ENCODE measurements at places on chromosomes 3 and 15.
A peak's percentile ranks its signal among the peaks of the same experiment; 100 is the strongest.

GRCh38 chr15:68224108-68224507, 5.4 kb downstream of the CLN6 start:
- no peak for DNase-seq

DNA sequence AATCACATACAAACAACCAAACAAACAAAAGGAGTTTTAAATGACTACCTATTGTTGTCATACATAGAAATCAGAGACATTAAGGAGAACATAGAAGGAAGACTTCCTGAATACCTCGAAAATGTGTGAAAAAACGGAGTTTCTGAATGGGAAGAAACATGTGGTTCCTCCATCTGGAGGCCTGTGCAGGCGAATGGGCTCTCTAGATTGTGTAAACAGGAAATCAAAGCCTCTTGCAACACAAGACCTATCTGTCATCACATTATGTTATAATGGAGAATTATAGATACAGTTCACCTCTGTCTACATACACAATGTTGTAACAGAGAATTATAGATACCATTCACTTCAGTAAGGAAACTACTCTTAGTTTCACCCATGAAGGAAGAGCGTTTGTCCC, 44.1 kb downstream of the RUBCN start:
- no peak for DNase-seq

DNA sequence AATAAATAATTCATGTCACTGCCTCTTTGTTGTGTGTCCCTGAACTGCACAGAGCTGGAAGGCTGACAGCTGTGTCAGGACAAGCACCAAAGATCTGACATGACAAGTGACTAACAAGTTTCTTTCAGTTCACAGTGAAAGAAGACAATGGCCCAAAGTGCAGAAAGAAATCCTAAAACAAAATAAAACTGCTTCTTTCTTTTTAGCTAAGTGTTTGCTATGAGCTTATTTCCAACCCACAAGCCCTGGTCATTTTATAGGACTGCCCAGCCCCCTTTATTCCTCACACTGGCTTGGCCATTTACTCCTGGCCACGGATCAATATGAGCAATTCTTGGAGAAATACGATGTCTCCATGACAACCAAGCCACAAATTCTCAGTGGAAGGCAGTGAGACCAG, 238.5 kb downstream of the WDR72 start:
- no peak for DNase-seq

GRCh38 chr3:157103860-157104259, 56.1 kb downstream of the CCNL1 start:
- DNase-seq: no peak

GRCh38 chr3:56677286-56677685, 5.8 kb downstream of the TASOR start:
- DNase-seq: no peak

DNA sequence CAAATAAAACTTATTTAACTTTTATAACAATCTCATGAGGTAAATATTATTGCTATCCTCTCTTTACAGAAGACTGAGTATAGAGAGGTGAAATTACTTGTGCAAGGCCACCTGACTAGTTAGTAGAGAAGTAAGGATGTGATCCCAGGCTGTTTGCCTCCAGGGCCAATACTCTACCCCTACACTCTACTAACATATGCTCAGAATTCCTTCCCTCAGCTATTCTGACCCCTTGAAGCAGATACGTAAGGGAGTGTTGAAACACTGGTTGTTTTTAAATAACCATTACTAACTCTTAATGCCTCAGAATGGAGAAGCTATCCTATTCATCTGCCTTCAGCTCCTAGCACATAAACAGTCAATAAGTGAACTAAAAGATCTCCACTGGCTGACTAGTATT, 24.1 kb downstream of the CSTA start:
- no peak for DNase-seq

DNA sequence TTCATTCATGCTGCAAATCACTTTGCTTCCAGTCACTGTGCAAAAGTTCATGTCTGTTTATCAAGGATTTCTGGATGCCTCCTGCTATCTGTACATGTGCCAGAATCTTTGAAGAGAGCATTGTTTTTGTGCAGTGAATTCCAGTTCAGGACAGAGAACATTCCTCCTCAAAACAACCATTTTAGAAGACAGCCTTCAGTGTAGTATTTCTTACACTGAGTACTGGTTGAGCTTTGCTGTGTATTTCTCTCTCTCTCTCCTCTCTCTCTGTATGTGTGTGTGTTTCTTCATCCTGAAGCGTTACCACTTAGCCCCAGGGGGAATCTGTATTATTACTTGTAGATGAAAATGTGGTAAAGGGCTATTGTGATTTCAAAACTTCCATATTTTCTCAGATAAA, 123.8 kb upstream of the CHL1 start:
- DNase-seq: no peak

DNA sequence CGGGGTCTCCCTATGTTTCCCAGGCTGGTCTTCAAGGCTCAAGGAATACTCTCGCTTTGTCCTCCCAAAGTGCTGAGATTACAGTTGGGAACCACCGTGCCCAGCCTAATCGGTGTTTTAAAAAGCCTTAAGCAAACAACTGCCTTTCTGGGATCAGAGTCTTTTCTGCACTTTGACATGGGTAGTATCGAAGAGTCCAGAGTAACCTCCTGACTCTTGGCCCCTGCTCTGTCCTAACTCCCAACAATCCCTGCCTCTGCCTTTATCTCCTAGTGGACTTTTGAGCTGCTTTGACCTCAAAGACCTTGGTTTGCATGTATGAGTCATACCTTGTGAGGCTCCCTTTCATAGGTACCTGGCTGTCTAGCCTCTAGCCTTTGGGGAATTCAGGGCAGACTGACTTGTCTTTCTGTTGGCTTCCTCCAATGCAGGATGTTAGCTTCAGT, 21.0 kb upstream of the HACD2 start:
- DNase-seq: no peak

DNA sequence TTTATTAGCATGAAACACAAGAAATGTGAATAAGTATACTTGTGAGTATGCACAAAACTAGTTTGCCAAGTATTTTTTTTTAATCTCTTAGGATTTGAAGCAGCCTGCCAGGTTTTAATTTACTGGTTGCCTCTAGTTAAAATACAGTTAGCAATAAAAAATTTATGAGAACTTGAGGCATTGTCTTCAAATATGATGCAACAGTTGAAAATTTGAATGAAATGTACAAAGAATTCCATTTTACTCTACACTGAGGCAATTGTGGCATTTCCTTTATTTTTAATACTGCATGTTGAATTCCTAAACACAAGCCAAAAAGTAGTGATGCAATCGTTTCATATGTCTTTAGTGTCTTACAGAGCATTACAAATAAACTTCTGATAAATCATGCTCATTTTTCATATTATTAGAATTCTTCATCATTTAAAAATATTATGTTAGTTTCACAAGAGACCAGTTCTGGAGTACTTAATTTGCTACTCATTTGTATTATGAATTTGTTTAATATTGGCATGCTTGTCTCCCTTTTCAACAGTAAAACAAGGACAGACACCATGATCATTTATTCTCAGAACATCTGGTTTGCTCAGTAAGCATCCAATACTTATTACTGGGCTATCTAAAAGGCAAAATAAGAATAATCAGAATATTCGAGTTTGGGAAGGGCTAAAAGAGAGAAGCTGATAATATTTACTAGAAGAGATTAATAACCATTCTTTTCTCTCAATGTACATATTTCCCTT, 124.8 kb upstream of the PTX3 start:
- DNase-seq: no peak

DNA sequence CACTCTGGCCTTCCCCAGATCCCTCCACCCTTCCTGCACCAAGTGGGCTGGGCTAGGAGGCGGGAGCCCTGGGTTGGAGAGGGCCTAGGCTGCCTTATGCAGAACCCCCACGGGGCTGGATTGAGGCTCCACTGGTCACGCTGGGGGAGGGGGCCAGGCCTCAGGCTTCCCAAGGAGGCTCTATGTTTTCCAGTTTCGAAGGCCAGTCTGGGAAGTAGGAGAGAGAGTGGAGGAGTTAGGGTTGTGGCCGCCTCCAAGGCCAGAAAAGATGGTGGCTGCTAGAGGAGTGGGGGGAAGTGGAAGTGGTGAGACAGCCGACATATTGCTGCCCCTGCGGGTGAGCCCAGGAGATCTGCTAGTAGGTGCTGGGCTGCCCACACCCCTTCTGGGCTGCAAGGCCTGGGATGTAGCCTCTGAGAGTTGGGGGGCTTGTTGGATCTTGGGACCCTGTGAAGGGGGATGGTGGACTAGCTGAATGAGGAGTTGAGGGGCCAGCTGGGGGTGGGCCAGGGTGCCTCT, 1.2 kb downstream of the GNAI2 start:
- peak; percentile 35 for DNase-seq

DNA sequence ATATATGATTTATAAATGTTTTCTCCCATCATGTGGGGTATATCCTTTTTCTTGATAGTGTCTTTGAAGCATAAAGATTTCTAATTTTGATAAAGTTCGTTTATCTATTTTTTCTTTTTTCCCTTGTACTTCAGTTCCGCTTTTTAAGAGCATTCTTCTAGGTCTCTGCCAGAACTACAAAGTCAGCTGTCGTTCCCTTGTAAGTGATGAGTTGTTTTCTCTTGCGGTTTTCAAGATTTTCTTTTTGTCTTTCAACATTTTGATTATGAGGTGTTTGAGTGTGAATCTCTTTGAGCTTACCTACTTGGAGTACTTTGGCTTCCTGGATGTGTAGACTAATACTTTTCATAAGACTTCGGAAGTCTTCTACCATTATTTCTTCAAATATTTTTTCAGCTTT, 9.3 kb upstream of the PRICKLE2 start:
- DNase-seq: peak; percentile 18

GRCh38 chr3:152964911-152965609, 130.1 kb downstream of the P2RY1 start:
- no peak for DNase-seq

GRCh38 chr3:13689373-13690260, 140.7 kb downstream of the FBLN2 start:
- no peak for DNase-seq

DNA sequence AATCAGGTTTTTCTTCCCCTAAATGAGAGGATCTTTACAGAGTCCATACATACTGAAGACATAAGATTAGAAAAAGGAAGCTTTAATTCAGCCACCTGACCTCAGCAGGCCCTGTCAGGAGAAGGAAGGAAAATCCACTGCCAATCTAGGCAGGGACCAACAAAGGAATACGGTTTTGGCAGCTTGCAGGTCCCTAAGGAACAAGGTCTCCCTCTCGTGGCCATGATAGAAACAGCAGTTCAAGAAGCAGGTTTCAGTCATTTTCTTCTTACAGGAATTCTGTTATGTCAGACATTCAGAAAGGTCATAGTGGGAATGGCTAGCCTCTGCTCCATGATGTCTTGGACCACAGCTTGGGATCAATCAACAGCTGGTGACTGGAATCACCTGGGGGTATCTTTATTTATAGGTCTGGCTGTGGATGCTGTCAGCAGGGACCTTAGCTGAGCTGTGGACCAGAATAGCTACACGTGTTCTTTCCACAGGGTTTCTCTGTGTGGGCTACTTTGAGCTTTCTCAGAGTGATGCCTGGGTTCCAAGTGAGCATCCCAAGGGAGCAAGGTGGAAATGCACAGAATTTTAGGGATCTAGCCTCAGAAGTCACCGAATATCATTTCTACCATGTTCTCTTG, 9.4 kb upstream of the CMSS1 start:
- DNase-seq: peak; percentile 54

- DNase-seq: no peak
Observed at GRCh38 chr3:73626106-73626505, 1.4 kb upstream of the PDZRN3 start.

GRCh38 chr3:192422997-192423342, 304.4 kb downstream of the FGF12 start:
- no peak for DNase-seq

DNA sequence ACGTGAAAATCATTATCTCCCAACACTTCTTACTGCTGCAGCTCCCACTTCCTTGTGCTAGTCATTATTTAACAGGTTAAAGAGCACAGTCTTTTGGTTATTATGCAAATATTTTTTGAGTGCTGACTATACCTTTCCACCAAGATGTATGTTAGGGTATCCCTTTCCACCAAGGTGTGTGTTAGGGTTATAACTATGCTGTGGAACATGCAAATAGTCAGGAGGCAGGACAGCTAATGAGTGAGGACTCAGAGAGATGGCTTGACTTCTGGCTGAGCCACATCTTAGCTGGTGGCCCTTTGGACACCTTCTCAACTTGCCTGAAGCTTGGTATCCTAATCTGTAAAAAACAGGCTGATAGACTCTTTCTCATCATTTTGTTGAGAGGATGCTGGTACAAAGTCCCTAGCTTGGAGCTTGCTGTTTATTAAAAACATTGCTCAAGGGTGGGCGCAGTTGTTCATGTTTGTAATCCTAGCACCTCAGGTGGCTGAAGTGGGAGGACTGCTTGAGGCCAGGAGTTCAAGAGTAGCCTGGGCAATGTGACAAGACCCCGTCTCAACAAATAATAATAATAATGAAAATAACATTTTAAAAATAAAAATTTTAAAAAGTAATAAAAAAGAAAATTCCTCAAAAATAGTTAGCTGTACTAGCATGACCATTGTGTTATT, 160.5 kb upstream of the ADAMTS9 start:
- DNase-seq: no peak

DNA sequence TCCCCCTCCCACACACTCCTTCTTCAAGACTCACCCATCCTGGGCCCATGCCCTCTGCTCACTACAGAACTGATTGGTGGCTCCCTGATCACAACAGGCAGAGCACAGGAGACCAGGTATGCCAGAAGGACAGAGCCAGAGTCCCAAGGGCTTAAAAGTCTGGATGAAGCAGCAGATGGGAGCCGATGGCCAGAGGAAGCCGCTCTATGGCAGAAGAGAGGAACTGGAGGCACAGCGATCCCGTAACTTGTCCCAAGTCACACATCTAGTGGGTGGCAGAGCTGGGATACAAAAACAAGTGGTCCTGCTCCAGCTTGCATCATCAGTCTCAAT, 20.7 kb downstream of the ITGA11 start:
- DNase-seq: no peak

GRCh38 chr3:156898296-156898880, 72.2 kb downstream of the LEKR1 start:
- DNase-seq: no peak

DNA sequence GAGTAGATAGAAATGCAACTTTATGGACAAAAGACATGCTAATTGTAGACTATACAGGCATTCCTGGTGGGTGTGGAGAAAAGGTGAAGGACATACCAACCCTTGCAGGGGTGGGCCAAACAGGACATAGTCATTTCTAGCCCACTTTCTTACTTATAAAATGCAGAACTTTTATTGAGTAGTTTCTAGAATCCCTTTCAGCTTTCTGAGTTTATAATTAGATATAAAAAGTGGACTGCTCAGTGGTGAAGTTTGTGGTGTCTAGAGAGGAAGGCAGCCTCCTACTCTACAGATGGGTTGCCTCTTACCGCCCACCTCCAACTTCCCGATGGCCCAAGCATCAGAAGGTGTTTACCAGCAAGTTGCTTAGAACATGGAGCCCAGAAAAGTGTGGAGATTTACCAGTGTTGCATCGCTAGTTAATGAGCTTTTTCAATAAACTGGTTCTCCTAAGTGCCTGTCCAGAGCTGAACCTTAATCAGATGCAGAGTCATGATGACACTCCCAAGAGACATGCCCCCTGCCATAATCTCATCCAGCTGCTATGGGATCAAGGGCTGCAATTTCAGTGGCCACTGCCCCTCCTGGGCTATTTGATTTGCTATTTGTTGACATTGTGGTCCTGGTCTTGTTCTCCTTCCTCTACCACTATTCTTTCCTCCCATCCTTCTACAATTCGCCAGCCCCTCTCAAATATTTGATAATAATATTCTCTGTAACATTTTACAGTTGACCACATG, 77.5 kb upstream of the STRIT1 start:
- DNase-seq: no peak

GRCh38 chr3:72437661-72438406, 410.4 kb downstream of the SHQ1 start:
- no peak for DNase-seq
